ENCODE measurements at places on chromosomes 13 and 19. TPM values are rescaled to one million over a fixed set of nuclear protein-coding genes. Genes with fewer than 3 reads are reported as not detected.

DNA sequence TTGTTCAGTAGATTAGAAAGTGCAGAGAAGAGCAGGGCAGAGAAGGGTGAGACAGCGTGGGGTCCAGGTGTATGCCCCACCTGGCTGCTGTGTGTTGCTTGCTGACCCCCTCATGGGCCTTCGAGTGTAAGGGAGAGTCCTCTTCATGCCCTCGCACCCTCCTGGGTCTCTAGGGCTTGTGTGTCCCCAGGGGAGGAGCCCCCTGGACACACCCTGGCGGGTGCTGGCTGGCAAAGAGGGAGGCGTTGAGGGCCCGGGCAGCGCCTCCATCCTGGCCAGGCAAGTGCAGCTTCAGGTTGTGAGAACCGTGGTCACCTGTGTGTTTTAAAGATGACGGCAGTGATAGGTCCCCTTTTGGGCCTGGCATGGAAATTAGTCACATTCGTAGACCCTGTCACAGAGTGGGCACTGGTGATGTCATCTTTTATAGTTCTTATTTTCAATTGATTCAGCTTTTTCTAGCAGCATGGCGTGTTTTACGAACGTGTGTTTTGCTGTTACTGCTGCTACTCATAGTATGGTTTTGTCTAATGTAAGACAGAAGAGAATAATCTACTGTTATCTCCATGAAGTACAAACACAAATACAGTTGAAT is 18.7 kb downstream of the TFDP1 start:
- DNase-seq = no peak
- H3K27me3 ChIP-seq = no peaks in the 10 kb centered on the region
- H3K4me3 ChIP-seq = no peak overlapping the region
- H3K36me3 ChIP-seq = peaks cover 34% of the 10 kb centered on the region
- H3K4me1 ChIP-seq = peaks cover 2% of the 10 kb centered on the region
- H3K27ac ChIP-seq = no peak overlapping the region

The DNAAF3 gene
- total RNA-seq = 18.4 TPM

The LILRB2 gene
- not detected for total RNA-seq

DNA sequence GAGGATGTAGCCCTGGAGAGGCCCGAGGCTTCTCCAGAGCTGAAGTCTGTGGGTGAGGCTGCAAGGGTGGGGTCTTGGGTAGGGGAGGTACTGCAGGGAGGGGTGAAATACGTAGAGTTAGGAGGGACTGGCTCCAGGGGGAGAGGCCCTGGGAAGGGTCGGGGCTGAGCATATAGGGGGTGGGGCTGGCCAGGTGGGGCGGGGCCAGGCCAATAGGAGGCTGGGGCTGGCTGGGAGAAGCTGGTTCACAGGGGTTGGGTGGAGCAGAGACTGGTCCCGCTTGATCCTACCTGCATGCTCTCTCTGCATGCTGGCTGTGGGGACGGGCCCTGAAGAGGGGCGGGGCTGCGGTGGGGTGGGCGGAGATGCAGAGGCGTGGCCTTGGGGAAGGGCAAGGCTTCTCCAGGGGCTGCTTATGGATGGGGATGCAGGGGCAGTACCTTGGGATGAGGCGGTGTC is 51.9 kb downstream of the CELF5 start:
- H3K4me1 ChIP-seq = no peaks in the 10 kb centered on the region
- peaks cover 70% of the 10 kb centered on the region for H3K27me3 ChIP-seq
- H3K36me3 ChIP-seq = no peaks in the 10 kb centered on the region
- no peak overlapping the region for H3K27ac ChIP-seq
- peak; percentile 29 for DNase-seq

The HS6ST3 gene
- 2.0 TPM for total RNA-seq

DNA sequence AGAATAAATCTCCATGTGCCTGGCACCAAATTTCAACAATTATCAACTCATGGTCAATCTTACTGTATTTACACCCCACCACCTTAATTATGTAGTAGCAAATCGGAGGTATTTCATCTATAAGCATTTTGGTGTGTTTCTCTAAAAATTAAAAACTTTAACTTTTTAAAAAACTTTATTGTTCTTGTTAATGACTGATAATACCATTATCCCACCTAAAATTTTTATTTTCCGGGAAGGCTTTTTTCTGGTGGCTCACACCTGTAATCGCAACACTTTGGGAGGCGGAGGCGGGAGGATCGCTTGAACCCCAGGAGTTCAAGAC is 453 bp upstream of the PDCD2L start:
- H3K36me3 ChIP-seq = peaks cover 13% of the 10 kb centered on the region
- H3K27ac ChIP-seq = peak overlapping the region; percentile 89
- H3K4me1 ChIP-seq = peaks cover 1% of the 10 kb centered on the region
- DNase-seq = no peak

DNA sequence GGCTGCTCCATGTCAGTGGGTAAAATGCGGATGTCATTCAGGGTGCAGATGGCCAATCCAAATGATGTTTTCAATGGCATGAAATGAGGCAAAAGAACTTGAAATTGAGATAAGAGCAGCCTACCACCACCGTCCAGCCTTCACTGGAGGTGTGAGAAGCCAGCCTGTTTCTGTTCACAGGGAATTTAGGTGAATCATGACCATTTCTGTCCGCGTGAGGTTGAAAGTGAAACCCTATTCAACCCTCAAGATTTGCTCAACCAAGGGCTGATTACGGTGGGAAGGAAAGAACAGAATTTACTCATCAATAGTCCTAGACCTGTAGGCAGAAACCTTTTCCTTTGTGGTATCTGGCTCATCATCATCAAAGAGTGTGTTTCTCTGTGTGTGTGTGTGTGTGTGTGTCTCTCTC is 370.7 kb downstream of the COG6 start:
- no peaks in the 10 kb centered on the region for H3K27me3 ChIP-seq
- H3K27ac ChIP-seq = no peak overlapping the region
- no peak for DNase-seq
- no peak overlapping the region for H3K4me3 ChIP-seq
- H3K4me1 ChIP-seq = no peaks in the 10 kb centered on the region
- H3K36me3 ChIP-seq = no peaks in the 10 kb centered on the region

The FAM83E gene
- 3.8 TPM for total RNA-seq

The PCDH9 gene
- total RNA-seq = 1.7 TPM

DNA sequence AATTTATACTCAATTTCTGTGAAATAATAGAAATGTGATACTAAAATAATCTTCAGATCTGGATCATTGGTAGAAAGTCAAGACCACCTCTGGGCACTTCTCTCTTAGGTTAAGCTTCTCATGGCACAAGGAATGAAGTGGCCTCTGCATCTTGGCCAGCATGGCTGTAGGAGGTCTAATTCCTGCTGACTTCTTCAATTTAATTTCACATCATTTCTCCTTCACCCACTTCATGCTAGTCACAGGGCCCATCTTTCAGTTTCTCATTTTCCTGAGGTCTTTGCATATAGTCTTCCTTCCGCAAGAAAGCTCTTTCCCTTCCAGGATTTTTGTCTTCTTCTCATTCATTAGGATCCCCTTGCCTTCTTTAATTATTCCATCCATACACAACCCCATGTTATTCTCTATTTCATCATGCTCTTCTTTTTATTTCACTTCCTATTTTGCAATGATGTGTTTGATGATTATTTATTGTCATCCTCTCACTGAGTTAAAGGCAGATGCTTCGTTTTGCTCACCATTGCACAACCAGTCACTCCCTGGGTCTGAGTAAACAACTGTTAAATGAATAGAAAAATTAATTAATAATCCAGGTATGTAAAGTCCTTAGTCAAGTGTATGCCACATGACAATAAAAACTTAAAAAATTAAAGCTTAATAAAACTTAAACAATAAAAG is 397.4 kb downstream of the SPRY2 start:
- peaks cover 5% of the 10 kb centered on the region for H3K4me1 ChIP-seq
- no peaks in the 10 kb centered on the region for H3K27me3 ChIP-seq
- H3K36me3 ChIP-seq = peaks cover 2% of the 10 kb centered on the region
- no peak overlapping the region for H3K27ac ChIP-seq

- H3K27ac ChIP-seq = peak overlapping the region; percentile 97
- no peak for DNase-seq
- H3K27me3 ChIP-seq = no peaks in the 10 kb centered on the region
- peak overlapping the region; percentile 57 for H3K4me3 ChIP-seq
- H3K36me3 ChIP-seq = no peaks in the 10 kb centered on the region
- H3K4me1 ChIP-seq = peaks cover 20% of the 10 kb centered on the region
These were observed 5.0 kb downstream of the SYCE2 start for GRCh38 chr19:12913851-12914690.

DNA sequence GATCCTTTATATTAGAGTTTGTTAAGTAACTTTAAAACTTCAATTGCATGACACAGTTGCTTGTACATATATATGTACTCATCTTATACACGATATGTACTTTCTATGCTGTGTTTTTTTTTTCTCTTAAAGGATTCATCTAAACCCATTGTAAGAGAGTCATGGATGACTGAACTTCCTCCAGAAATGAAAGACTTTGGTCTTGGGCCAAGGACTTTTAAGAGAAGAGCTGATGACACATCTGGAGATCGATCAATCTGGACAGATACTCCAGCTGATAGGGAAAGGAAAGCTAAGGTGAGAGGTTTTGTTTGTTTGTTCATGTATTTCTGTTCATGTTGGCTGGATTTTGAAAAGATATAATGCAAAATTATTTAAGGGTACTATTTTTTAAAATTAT is 26.0 kb downstream of the GPALPP1 start:
- H3K27me3 ChIP-seq = no peaks in the 10 kb centered on the region
- H3K27ac ChIP-seq = no peak overlapping the region
- H3K36me3 ChIP-seq = peaks cover 13% of the 10 kb centered on the region
- DNase-seq = no peak

The MEF2B gene
- total RNA-seq = 4.4 TPM

- H3K4me1 ChIP-seq = no peaks in the 10 kb centered on the region
- H3K4me3 ChIP-seq = no peak overlapping the region
- peaks cover 4% of the 10 kb centered on the region for H3K36me3 ChIP-seq
- DNase-seq = no peak
- no peak overlapping the region for H3K27ac ChIP-seq
These were observed 388.6 kb downstream of the DCT start for GRCh38 chr13:94090773-94091480.

GRCh38 chr19:41694196-41694595 is 6.1 kb upstream of the CEACAM7 start:
- no peak overlapping the region for H3K4me3 ChIP-seq
- no peak overlapping the region for H3K27ac ChIP-seq
- no peaks in the 10 kb centered on the region for H3K4me1 ChIP-seq
- no peaks in the 10 kb centered on the region for H3K27me3 ChIP-seq
- no peak for DNase-seq

- H3K4me1 ChIP-seq = peaks cover 13% of the 10 kb centered on the region
- no peaks in the 10 kb centered on the region for H3K27me3 ChIP-seq
- H3K27ac ChIP-seq = peak overlapping the region; percentile 99
- H3K36me3 ChIP-seq = peaks cover 49% of the 10 kb centered on the region
- H3K4me3 ChIP-seq = peak overlapping the region; percentile 94
- no peak for DNase-seq
These were observed 360 bp upstream of the ZNF69 start for GRCh38 chr19:11887234-11887610.

The SOX21 gene
- total RNA-seq = 44.7 TPM

GRCh38 chr13:19179916-19180315 is 1.7 kb downstream of the TUBA3C start:
- H3K4me3 ChIP-seq = no peak overlapping the region
- H3K27me3 ChIP-seq = no peaks in the 10 kb centered on the region

DNA sequence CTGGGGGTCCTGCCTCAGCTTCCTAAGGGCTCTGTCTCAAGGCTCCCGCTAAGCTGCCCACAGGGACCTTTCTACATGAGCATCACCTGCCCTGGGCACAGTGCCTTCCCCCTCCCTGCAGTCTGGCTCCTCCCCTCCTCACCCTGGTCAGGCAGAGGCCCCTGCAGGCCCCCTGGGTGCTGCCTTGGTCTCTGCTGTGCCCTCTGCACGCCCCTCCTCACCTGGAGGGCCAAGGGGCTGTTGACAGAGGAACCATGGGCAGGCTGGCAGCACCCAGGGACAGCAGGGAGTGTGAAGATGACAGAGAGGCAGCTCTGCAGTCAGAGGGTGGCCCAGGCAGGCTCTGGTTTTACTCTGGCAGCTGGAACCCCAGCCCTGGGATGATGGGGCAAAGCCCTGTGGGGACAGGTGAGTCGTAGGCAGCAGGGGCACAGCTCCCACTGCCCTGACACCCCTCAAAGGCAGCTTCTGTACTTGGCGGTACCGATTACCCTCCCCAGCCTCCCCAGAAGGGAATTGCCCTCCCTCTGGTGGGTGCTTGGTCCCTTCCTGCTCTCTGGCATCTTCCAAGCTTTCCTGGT is 43.1 kb downstream of the SUGP2 start:
- no peak overlapping the region for H3K27ac ChIP-seq
- no peak for DNase-seq
- H3K27me3 ChIP-seq = peaks cover 9% of the 10 kb centered on the region
- no peaks in the 10 kb centered on the region for H3K4me1 ChIP-seq
- peaks cover 4% of the 10 kb centered on the region for H3K36me3 ChIP-seq

DNA sequence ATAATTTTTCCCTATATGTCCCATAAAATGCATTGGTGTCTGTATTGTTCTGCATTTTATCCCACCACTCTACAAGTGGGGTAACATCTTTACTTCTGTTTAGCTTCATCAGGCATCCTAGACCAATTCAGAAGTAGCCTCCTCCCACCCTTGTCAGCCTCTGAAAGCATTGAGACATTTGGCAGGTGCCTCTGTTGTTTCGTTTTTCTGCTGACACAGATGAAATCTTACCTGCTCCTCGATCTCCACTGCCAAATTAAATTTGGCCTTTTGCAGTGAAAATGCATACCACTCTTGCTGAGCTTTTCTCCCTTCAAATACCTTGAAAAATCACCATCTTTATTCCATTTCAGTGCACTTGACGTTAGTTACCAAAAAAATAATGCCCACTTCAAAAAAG is 83.5 kb upstream of the STARD13 start:
- H3K36me3 ChIP-seq = no peaks in the 10 kb centered on the region
- peaks cover 31% of the 10 kb centered on the region for H3K4me1 ChIP-seq
- H3K27ac ChIP-seq = no peak overlapping the region
- H3K4me3 ChIP-seq = no peak overlapping the region

The TEX101 gene
- total RNA-seq = not detected

DNA sequence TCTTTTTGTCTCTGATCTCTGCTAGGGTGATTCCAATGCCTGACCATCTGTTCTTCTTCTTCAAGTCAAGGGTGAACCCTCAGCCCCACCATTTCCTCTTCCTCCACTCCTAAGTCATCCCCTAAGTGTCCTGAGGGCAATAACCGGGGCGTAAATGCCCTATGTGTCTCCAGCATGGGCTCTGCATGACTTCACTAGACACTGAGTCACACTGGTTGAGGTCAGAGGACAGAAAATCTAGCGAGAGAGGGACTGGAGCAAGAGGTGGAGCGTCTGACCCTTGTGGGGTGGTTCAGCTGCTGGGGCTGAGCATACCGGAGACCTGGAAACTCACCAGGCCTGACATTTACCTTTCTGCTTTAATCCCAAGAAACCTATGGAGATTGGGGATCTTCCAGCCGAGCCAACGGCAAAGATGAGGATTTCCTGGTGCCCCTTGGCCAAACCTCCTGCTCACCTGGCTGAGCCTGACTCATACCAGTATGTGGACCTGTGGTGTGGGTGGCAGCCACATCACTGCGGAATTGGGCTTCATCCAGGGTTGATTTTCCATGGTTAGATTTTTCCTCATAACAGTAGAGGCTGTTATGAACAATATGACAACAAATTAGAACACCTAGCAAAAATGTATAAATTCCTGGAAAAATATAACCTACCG is 26.9 kb downstream of the SCGB2B2 start:
- H3K4me1 ChIP-seq = peaks cover 4% of the 10 kb centered on the region
- no peak overlapping the region for H3K4me3 ChIP-seq
- H3K36me3 ChIP-seq = peaks cover 2% of the 10 kb centered on the region
- no peak for DNase-seq
- H3K27ac ChIP-seq = no peak overlapping the region

The TRIM13 gene
- total RNA-seq = 49.1 TPM

The SGCG gene
- total RNA-seq = not detected

GRCh38 chr13:52862358-52863206 is 14.1 kb upstream of the PCDH8 start:
- H3K27me3 ChIP-seq = no peaks in the 10 kb centered on the region
- H3K36me3 ChIP-seq = no peaks in the 10 kb centered on the region
- no peaks in the 10 kb centered on the region for H3K4me1 ChIP-seq
- H3K27ac ChIP-seq = no peak overlapping the region
